Hindlimb muscle (tissue), 1 donor: ENCODE measurements at places on chromosomes 13 and 19.
A peak's percentile ranks its signal among the peaks of the same experiment; 100 is the strongest.

- DNase-seq: no peak
Observed at GRCh38 chr13:83414393-83414792, 467.9 kb downstream of the SLITRK1 start.

- DNase-seq: no peak
Observed at GRCh38 chr13:72745260-72745659, 17.5 kb downstream of the BORA start.

- DNase-seq: no peak
Observed at GRCh38 chr13:46515803-46516202, 37.2 kb upstream of the LRCH1 start.

DNA sequence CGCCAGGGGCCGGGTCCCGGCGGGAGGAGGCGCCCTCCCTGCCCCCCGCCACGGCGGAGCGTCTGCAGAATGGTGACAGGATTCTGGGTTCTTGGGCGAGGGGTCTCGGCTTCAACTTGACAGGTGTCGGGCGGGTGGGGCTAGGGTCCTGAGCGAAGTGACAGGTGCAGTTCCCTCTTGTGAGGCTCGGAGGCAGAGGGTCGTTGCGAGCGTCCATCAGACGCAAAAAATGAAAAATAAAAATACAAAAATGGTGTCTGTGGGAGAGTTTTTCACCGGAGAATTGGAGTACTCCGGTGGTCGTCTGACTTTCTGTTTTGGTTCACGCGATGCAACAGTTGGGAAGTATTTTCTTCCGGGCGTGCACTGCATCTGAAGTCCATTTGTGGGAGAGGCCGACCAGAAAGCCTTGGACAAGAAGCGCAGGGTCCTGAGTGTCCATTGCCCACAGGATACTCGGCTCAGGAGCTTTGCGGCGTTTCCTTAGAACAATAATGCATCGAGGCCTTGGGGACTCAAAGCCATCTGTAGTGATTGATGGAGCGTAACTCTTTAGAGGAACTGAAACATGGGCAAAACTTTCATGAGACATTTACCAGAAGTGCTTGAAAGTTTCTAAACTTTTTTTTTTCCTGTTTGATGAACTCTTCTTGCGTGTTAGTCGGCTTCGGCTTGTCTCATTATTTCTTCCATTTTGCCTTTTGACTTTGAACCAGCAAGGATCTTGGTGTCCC, 759 bp downstream of the RB1 start:
- DNase-seq: peak; percentile 71

DNA sequence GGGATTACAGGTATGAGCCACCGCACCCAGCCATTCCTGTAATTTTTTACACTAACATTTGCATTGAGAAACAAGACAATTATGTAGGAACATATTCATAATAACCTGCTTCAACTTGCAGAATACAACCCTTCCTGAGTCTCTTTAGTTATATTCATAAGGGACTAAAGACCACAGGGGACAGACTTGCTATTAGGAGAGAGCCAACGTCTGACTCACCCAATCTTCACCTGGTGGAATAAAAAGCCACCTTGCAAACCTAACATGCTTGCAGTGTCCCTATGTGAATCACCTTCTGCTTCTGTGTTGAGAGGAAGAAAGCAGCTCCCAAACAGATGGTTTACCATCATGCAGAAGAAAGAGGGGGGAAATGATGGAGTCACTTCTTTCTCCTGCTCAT, 456.1 kb downstream of the PCDH9 start:
- no peak for DNase-seq

- DNase-seq: no peak
Observed at GRCh38 chr19:44278181-44278690, 18.6 kb downstream of the ZNF233 start.

GRCh38 chr19:27742041-27742440, 1470.9 kb downstream of the UQCRFS1 start:
- DNase-seq: no peak

GRCh38 chr13:39740761-39741160, 85.3 kb downstream of the COG6 start:
- no peak for DNase-seq

DNA sequence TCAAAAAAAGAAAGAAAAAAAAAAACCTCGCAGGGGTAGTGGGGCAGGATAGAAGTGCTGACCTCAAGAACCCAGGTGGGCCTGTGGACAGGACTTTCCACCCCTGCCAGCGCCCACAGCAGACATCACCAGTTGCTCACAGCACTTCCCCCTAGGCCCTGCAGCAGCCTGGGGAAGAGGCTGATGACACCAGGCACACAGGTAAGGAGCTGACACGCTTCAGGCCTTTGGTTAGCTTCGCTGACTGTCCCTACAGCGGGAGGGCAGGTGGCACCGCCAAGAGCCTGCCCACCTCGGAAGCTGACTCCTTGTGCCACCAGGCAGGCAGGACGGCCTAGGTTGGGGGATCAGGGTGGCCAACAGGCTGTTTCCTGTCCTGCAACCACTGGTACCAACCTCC, 8.9 kb downstream of the LONP1 start:
- DNase-seq: no peak

DNA sequence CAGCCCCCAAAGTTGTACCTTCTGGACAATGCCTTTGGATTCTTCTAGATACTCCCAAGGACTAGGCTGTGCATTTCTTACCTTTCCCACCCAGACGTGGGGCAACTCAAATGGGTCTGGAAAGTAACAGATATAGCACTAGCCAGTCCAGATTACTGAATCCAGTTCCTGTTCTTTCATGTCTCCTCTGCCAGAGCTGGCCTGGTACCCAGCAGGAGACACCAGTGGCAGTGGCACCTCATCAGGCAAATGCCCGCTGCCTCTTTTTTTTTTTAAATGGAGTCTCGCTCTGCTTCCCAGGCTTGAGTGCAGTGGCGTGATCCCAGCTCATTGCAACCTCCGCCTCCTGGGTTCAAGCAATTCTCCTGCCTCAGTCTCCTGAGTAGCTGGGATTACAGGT, 43.2 kb downstream of the N4BP2L2 start:
- DNase-seq: no peak

DNA sequence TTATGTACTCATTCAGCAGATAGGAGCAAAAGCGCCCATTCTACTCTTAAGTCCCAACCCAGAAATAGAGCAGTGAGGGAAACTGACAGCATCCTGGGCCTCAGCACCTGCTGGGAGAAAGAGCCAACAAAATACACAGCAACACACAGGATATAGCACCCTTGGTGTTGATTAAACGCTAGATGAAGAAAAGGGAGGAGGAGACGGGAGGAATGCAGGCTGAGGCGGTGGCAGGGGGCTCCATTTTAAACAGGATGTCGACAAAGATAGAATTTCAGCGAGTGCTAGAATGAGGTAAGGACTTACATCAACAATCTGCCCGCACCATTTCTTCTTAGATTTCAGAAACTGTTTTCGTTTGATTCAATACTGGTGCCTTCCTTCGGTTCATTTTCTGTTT, 4.6 kb upstream of the RAB20 start:
- DNase-seq: no peak

DNA sequence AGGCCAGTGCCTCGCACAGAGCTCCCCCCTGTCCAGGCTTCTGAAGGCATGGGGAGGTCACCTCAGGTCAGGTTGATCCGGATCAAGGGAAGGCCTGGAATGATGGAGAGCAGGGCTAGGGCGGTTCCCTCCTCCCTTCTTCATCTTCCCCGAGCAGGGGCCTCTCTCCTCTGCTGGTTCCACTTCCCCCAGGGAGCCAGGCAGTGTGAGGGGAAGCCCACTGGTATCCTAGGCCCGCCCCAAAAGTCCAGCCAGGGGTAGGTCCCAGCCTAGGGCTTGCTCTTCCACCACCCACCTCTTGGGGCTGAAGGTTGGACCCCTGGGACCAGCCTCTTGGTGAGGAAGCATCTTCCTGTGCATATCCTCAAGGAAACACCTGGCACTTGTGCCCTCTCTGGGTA, 16.4 kb upstream of the PRR19 start:
- no peak for DNase-seq
